Stimulated activated CD8-positive, alpha-beta memory T cell treated with anti-CD3 and anti-CD28 coated beads, Interleukin-7, amount 100 ng/mL, for 48 hours (primary cell): ENCODE measurements at places on chromosomes 13 and 19.

GRCh38 chr13:49435992-49436391, 7.9 kb downstream of the CAB39L start:
- DNase-seq: no peak

DNA sequence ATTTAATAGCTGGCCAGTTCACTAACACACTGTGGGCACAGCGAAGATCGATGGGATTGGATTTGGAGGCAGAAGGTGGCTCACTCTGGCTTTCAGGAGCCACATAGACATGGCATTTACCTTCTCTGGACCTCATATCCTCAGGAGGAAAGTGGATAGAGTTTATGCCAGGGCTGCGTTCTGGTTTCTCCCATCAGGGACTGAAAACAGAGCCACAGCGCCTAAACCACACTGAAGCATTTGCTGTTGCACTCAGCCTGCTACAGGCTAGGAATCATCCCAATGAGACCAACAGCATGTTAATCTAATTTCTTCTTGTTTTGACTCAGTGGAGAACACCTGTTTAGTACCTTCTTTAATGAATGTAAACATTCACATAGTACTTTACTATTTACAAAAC, 1.6 kb downstream of the CYSLTR2 start:
- no peak for DNase-seq

GRCh38 chr13:48431987-48432615, 19.2 kb upstream of the LPAR6 start:
- no peak for DNase-seq

GRCh38 chr19:16051254-16052025, 24.9 kb upstream of the TPM4 start:
- peak; percentile 42 for DNase-seq

- DNase-seq: no peak
Observed at GRCh38 chr19:29690842-29691241, 24.2 kb downstream of the C19orf12 start.

- DNase-seq: no peak
Observed at GRCh38 chr19:34525001-34525400, 43.4 kb downstream of the WTIP start.

GRCh38 chr19:48469934-48470680, 938 bp downstream of the CYTH2 start:
- DNase-seq: no peak

DNA sequence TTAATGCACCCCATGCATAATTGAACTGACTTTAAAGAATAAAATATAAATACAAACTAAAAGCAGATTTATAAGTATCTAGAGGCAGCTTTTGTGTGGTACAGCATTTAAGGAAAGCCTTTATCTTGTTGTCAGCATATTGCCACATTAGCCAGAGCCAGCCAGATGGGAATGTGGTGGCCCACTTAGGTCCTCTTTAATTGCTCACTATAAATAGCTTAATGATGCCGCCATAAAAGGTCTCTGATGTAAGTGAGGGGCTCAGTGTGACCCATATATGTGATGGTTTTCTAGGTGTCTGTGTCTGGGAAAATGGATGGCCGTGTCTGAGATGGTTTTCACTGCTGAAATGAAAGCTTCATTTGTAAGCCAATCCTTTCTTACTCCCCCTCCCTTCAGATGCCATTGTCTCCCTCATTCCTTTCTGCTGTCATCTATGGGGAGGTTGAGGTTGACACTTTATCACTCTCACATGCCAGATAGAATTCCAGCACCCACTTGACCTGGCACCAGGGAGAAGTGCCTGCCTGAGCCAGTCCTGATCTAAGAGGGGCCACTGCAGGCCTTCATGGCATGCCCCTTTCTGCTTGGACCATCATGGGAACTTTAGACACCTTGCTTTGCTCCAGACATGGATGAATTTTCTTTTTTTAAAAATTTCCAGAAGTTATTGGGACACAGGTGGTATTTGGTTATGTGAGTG, 135.3 kb downstream of the MTUS2 start:
- DNase-seq: no peak

DNA sequence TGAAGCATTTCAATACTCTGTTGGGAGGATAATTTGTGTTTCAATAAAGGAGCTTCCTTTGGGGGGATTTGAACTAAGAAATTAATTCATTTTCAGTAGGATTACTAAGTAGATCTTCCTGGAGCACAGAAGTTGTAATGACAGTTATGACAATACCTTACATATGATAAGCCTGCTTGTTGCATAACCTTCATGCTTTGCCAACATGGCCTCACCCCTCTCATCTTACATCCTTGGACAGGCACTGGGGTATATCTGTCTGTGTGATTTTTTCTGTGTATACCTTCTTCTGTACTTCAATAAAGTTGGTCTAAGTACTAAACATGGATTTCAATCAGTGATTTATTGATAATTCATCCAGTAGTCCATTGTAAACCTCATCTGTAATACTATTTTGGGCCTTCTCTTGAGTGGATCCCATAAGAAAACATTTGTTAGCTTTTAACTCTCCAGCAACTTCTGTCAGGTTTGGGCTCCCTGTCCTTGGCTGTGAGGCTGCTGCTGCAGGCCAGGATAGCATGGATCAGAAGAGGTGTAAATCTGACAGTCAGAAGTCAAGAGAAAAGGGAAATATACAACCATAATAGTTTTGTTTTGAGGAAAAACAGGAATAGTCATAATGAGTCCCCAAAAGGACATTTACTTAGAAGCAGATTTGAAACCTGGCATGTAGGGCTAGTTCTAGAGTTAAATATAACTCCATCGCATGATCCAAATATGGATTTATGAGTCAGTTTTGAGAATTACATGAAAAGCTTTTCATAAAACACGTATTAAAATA, 422.2 kb downstream of the KLF5 start:
- DNase-seq: no peak

- DNase-seq: no peak
Observed at GRCh38 chr13:97313551-97314260, 91.6 kb downstream of the MBNL2 start.

- no peak for DNase-seq
Observed at GRCh38 chr13:66424422-66424821, 805.7 kb downstream of the PCDH9 start.

DNA sequence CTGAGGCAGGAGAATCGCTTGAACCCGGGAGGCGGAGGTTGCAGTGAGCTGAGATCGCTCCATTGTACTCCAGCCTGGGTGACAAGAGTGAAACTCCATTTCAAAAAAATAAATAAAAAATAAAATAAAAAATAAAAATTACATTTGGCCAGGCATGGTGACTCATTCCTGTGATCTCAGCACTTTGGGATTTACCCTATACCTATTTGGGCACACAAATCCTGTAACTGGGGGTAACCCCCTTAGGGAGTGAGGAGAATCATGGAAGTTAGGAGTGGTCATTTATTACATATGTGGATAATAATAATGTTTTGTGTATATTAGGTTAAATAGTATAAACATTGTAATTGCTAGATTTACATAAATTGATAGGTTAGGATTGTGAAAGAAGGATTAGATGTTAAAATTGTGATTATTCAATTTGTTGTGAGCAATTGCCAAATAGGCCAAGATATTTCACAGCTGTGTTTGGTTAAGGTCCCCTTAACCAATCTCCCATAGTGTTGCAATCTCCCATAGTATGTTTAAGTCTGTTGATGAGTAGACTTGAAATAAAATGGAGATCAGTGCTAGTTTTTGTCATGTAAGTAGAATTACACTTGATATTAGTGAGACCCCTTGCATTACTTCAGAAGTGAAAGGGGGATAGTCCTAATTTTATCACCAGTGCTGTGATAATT, 30.7 kb downstream of the ZNF844 start:
- no peak for DNase-seq

DNA sequence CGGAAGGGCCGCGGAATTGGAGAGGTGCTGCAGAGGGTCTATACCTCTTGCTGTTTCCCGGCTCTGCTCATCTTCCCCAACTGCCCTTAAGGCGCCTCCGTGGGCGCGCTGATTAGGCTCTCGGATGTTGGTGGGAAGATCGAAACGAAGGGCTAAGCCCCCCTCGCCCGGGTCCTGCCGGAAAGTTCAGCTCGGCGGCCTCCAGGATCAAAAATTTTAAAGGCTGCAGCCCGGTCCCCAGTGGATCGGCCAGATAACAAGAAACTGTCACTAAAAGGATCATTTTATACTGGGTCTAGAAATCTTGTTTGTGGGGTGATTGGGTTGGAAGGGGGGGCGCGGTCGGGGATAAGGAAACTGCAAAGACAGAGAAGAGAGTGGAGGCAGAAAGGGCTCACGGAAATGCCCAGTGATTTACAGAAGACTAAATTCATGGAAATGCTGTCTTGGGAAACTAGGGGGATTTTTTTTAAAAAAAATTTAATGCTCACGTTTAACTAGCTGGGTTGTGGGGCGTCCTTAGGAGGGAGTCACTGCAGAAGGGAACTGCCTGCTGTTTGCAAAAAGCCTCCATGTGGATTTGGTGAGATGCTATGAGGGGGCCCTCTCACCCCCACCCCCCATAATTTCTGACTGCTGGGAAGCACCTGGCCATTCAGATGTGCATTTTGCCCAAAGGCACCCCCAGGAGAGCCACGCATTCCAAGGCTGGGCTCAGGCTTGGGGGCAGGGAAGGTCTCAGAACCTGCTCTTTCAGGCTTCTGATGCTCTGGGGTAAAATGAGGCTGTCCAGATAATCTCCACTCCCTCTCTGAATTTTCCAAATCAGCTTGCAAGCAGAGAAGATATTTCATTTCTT, 7.7 kb downstream of the CDX2 start:
- DNase-seq: no peak

- no peak for DNase-seq
Observed at GRCh38 chr13:53642306-53642705, 613.7 kb downstream of the OLFM4 start.

- DNase-seq: peak; percentile 31
Observed at GRCh38 chr13:29886446-29886845, 36.0 kb upstream of the UBL3 start.

GRCh38 chr13:34430294-34430693, 511.8 kb upstream of the NBEA start:
- DNase-seq: no peak

DNA sequence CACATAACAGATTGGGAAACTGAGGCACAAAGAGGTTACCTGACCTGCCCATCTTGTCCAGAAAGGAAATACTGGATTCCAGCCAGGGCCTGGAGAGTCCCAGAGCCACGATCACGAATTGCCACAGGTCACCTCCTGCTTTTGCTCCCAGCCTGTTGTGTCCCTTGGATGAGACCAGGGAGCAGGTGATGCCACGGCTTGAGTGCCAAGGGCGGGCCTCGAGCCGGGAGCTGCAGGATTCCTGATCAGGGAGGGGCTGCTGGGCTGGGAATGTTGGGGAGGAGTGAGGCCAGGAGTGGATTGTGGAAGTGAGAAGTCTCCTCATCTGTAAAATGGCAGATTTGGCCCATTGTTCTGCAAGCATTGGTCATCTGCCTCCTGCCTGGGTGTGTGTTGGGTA, 29.4 kb downstream of the DNM2 start:
- DNase-seq: no peak

DNA sequence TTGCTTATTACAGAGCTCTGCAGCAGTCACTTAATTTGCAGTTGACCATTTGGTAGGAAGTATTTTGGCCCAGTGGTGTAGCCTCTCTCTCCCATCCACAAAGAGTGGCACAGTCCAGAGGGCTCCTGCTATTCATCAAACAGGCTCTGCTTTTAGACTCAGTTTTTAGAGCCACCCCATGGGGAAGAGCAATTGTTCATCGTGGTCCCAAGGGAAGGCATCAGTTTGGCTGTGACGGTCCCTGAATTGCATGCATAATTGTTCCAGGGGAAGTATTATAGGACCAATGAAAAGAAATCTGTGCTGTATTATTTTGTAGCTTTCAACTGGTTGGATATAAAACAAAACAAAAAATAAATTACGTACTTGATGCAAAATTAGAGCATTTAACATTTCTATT, 799.0 kb downstream of the DACH1 start:
- no peak for DNase-seq

- DNase-seq: no peak
Observed at GRCh38 chr13:57353831-57354230, 186.8 kb downstream of the PRR20E start.

DNA sequence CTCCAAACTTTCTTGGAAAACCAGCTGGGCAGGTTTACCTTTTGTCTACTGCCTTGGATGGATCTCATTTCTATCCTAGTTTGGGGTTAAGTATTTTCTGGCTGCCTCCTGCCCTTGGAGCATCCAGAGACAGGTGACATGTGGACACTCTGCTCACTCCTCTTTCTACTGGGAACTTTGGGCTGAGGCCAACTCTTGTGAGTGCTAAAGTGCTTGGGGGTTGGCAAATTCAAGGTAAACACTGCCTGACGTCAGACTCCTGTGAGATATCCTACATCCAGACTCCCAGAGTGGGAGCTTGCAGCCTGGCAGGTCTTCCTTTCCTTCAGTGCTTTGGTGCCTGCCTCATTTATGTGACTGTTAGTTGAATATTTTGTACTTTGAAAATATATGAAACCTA, 388.1 kb downstream of the KCNRG start:
- DNase-seq: no peak

- DNase-seq: no peak
Observed at GRCh38 chr19:55694656-55695491, 19.8 kb downstream of the EPN1 start.

GRCh38 chr13:57633950-57634838, 2.6 kb downstream of the PCDH17 start:
- no peak for DNase-seq

- DNase-seq: no peak
Observed at GRCh38 chr13:78198419-78198818, 279.8 kb upstream of the EDNRB start.

GRCh38 chr19:5717215-5717935, 2.6 kb downstream of the LONP1 start:
- DNase-seq: no peak

- no peak for DNase-seq
Observed at GRCh38 chr13:41970918-41971317, 10.0 kb upstream of the VWA8 start.

DNA sequence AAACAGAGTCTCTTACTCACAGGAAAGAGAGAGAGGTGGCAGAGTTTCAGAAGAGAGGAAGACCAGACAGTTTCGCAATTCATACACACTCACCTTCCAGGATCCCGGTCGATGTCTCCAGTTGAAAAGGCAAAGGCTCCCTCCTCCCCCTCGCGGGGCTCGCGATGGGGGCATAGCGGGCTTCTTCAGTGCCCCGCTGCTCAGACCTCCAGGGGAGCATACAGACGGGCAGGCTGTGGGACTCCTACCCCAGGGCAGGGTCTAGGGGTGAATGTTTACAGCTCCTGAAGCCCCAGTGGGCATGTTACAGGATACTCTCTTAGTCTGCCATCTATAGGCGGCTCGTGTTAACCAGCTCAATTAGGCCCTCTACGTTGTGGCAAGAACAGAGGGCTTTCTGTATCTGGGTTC, 139.2 kb downstream of the SLITRK5 start:
- no peak for DNase-seq

- DNase-seq: no peak
Observed at GRCh38 chr13:68128297-68128915, 898.3 kb upstream of the PCDH9 start.

GRCh38 chr13:80237646-80238045, 103.3 kb downstream of the SPRY2 start:
- no peak for DNase-seq

- DNase-seq: no peak
Observed at GRCh38 chr19:16520074-16520973, 21.9 kb downstream of the CHERP start.

DNA sequence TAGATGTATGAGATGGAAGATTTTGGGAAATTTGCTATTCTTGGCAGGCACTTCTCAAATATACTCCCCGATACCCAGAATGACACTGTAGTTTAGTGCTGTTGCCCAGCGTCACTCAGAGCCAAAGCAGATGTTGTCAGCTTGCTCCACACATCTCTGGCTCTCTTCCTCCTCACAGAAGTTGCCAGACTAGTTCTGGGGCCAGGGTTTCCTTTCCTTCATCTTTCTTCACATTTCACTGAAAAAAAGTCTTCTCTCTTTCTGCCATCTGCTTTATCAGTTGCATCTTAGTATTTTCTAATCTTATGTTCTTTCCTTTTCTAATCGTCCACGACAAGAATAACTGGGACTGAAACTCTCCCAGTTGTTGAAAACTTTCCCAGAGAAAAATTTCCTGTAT, 251.4 kb downstream of the RGCC start:
- DNase-seq: no peak
